ENCODE measurements at places on chromosomes 4 and X.

DNA sequence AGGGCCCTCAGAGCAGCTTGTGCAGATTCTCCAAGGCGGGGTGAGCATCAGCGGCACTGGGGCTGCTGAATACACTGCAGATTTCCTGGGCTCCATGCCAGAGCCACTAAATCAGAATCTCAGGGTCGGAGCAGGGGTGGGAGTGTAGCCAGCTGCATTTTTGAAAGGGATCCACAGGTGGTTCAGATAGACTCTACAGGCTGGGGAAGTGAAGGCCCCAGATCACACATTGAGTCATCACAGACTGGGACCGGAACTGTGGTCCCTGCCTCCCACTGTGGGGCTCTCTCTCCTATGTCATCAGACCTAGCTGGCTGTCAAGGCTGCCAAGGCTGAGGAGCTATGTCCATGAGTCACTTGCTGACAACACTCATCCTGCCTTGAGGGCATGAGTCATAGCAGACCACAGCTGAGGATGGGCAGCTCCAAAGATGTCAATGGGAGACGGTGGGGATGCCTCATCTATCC is 162.3 kb upstream of the MAMLD1 start:
- DNase-seq: peak; percentile 5

DNA sequence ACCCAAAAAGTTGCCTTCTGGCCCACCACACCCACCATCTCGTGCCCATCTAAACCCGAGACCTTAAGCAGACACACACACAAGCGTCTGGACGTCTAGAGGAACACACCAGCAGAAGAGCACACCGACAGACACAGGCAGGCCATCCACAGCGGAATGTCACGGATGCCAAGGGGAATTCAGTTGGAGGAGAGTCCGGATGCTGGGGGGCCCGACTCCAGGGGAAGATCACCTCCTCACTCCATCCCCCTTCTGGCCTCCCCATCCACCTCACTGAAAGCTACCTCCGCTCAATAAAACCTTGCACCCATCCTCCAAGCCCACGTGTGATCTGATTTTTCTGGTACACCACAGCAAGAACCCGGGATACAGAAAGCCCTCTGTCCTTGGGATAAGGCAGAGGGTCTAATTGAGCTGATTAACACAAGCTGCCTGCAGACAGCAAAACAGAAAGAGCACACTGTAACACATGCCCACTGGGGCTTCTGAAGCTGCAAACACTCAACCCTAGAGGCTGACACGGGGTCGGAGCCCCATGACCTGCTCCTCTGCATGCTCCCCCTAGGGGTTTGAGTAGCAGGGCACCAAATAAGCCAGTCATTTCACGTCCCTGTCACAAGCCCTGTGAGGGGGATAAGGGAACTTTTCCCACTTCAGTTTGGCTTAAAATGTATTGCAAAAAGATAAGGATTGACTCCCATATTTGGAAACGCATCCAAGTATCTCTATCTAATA is 339.6 kb upstream of the PCDH10 start:
- no peak for DNase-seq

DNA sequence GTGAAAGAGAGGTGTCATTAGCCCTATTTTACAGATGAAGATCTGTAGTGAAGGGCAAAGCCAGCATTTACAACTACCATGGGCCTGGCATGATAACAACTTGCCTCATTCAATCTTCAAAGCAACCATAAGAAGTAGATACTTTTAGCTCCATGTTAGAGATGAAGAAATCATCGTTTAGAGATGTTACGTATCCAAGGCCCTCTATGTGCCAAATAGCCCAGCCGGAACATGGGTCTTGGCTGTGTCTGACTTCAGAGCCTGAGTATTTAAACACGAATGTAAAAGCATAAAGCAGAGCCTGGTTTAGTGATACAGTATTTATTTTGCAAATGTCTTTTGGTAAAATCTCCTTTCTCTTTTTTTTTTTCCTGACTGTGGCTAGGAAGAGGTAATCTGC is 197.1 kb downstream of the RASL11B start:
- no peak for DNase-seq

DNA sequence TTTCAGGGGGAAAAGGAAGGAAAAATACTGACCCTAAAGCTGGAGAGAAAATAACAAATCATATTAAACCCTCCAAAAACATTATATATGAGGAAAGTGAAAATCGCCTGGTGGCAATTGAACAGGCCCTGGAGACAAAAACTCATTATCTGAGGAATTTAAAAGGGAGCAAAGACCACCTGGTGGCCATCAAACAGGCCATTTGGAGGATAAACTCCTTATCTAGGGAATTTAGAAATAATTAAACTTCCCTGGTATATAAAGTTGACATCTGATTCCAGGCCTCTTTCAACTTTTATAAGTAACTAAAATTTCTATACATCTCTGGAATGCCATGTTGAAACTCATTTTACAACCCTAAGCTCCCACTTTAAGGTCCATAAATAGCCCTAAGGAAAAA is 35.2 kb downstream of the CHM start:
- DNase-seq: no peak

GRCh38 chr4:168859888-168860694 is 150.0 kb downstream of the CBR4 start:
- DNase-seq: no peak

- no peak for DNase-seq
Observed at GRCh38 chr4:5399124-5399523, 309.2 kb downstream of the EVC2 start.

Measured in CD4-positive, alpha-beta T cell treated with Interleukin-17A for 1 hour (primary cell).